ENCODE measurements at places on chromosomes 6 and 20. TPM values are rescaled to one million over a fixed set of nuclear protein-coding genes. Genes with fewer than 3 reads are reported as not detected.

The HMGCLL1 gene
- 0.40 TPM for total RNA-seq

The PM20D2 gene
- 10.8 TPM for total RNA-seq

The TRIM31 gene
- total RNA-seq, result not detected

The CST7 gene
- total RNA-seq, result 0.96 TPM

The ADAM33 gene
- 11.0 TPM for total RNA-seq

The AGPAT4 gene
- total RNA-seq, result 1.7 TPM

The LTA gene
- not detected for total RNA-seq

The DPPA5 gene
- total RNA-seq, result not detected

The BHLHE23 gene
- not detected for total RNA-seq

The MUCL3 gene
- total RNA-seq, result not detected

The PPP1R14C gene
- 109 TPM for total RNA-seq

The LYRM2 gene
- total RNA-seq, result 36.2 TPM

The PHACTR3 gene
- total RNA-seq, result 6.3 TPM

The MAK gene
- total RNA-seq, result 0.10 TPM

The WFDC12 gene
- total RNA-seq, result not detected

The MTFR2 gene
- not detected for total RNA-seq

The DEFB116 gene
- not detected for total RNA-seq
